ENCODE measurements at places on chromosomes 7 and 10. TPM values are rescaled to one million over a fixed set of nuclear protein-coding genes. Genes with fewer than 3 reads are reported as not detected.

The OR2A1 gene
- not detected for total RNA-seq

The SNX10 gene
- total RNA-seq, result not detected

The STEAP1B gene
- 21.0 TPM for total RNA-seq

The IGFBP1 gene
- total RNA-seq, result not detected

The RAMP3 gene
- 0.17 TPM for total RNA-seq

The ANXA7 gene
- total RNA-seq, result 115 TPM

The MSS51 gene
- total RNA-seq, result 1.1 TPM

The FKBP6 gene
- total RNA-seq, result not detected

The POM121 gene
- 3.2 TPM for total RNA-seq

The HGF gene
- total RNA-seq, result 59.0 TPM

The CFAP46 gene
- 0.95 TPM for total RNA-seq

The CYP3A4 gene
- not detected for total RNA-seq

The C10orf67 gene
- not detected for total RNA-seq

The CDHR1 gene
- total RNA-seq, result not detected

The VSTM2A gene
- total RNA-seq, result not detected

The EEPD1 gene
- total RNA-seq, result 13.0 TPM

The LRRC17 gene
- total RNA-seq, result 381 TPM

The SPDYE16 gene
- total RNA-seq, result under 0.01 TPM

The ARF5 gene
- 124 TPM for total RNA-seq

The TES gene
- 39.1 TPM for total RNA-seq

The ZWINT gene
- total RNA-seq, result 8.7 TPM

The HMX3 gene
- 0.16 TPM for total RNA-seq

The NAPEPLD gene
- 12.7 TPM for total RNA-seq

The CEP55 gene
- 0.94 TPM for total RNA-seq

The PON1 gene
- total RNA-seq, result not detected

The PNLIPRP1 gene
- total RNA-seq, result not detected

Measured in bronchial smooth muscle cell (primary cell).